ENCODE measurements at places on chromosomes 1 and 21. TPM values are rescaled to one million over a fixed set of nuclear protein-coding genes. Genes with fewer than 3 reads are reported as not detected.

GRCh38 chr1:238658763-238659162 is 727.6 kb upstream of the CHRM3 start:
- H3K27me3 ChIP-seq: no peaks in the 10 kb centered on the region
- H3K4me1 ChIP-seq: no peaks in the 10 kb centered on the region
- H3K27ac ChIP-seq: no peak overlapping the region
- DNase-seq: no peak
- no peaks in the 10 kb centered on the region for H3K36me3 ChIP-seq

GRCh38 chr1:181255270-181255929 is 166.9 kb downstream of the IER5 start:
- H3K4me1 ChIP-seq: no peaks in the 10 kb centered on the region
- no peak for DNase-seq
- peaks cover 13% of the 10 kb centered on the region for H3K27me3 ChIP-seq
- H3K4me3 ChIP-seq: no peak overlapping the region
- H3K27ac ChIP-seq: no peak overlapping the region

DNA sequence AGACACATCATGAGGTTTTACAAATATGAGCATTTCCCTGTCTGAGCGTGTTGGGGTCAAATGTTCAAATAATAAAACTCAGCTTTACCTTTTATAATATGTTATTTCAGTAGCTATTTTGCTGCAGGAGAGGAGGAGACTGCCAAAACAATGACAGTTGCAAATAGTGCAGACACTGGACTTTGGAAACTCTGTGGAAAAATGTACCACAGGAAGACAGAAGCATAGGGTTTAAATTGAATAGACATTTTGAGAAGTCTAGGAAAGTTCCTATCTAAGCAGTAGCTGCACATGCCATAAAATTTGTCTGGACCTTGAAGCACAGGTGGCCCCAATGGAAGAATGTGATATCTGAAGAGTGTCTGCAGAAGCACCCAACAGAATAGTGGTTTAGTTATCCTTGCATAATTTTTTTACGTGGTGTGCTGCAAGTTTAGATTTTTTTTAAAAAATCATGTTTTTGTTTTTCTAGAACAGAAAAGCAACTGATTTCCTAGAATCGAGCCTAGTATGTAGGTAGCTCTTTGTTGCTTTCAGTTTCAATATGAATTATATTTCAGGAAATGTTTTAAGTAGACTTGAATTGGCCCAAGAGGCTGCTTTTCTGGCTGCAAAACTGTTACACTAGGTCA is 14.0 kb upstream of the GBP5 start:
- H3K4me3 ChIP-seq: peak overlapping the region; percentile 64
- H3K27ac ChIP-seq: peak overlapping the region; percentile 66
- H3K36me3 ChIP-seq: no peaks in the 10 kb centered on the region
- no peak for DNase-seq
- H3K27me3 ChIP-seq: no peaks in the 10 kb centered on the region
- peaks cover 18% of the 10 kb centered on the region for H3K4me1 ChIP-seq

- peaks cover 68% of the 10 kb centered on the region for H3K36me3 ChIP-seq
- H3K4me1 ChIP-seq: no peaks in the 10 kb centered on the region
- H3K27ac ChIP-seq: no peak overlapping the region
- no peak for DNase-seq
- no peak overlapping the region for H3K4me3 ChIP-seq
Observed at GRCh38 chr1:167369933-167370332, 148.4 kb downstream of the CD247 start.

DNA sequence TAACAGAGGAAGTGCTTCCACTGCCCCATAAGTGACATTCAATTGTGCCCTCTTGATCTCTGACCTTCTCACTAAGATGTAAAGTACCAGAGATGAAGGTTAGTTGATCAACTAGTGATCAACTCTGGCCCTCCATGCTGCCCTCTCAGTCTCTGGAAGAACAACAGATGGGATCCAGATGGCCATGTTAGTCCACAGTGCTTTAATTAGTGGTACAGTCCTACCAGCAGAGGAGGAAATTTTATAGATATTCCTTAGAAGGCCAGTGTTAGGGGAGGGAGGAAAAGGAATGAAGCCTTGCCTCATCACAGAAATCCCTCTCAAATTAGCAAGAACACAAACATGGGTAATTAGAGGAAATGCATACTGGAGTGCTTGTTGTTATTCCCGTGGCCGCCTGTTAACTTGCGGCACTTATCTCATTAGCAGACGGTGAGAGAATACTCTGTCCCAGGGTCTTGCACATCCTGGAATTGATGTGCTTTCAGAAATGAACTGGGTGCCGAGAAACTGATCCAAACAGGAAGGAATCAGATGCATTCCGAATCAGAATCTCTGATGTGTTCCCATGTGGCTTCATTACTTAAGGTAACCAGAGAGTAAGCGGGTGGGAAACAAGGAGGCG is 91.1 kb upstream of the RGS4 start:
- H3K4me1 ChIP-seq: no peaks in the 10 kb centered on the region
- no peak overlapping the region for H3K4me3 ChIP-seq
- peaks cover 2% of the 10 kb centered on the region for H3K27me3 ChIP-seq
- no peak overlapping the region for H3K27ac ChIP-seq
- H3K36me3 ChIP-seq: no peaks in the 10 kb centered on the region

GRCh38 chr21:40792691-40793456 is 54.1 kb downstream of the DSCAM start:
- no peaks in the 10 kb centered on the region for H3K4me1 ChIP-seq
- H3K27me3 ChIP-seq: no peaks in the 10 kb centered on the region
- H3K36me3 ChIP-seq: no peaks in the 10 kb centered on the region
- no peak overlapping the region for H3K4me3 ChIP-seq
- DNase-seq: no peak

GRCh38 chr1:212677573-212677972 is 22.1 kb downstream of the BATF3 start:
- H3K4me3 ChIP-seq: no peak overlapping the region
- DNase-seq: no peak

SH2D2A gene
- total RNA-seq: 2.3 TPM

All from activated B cell treated with CpG ODN at 0.5 μM for 24 hours (primary cell).